ENCODE measurements at places on chromosomes 3 and 15.

DNA sequence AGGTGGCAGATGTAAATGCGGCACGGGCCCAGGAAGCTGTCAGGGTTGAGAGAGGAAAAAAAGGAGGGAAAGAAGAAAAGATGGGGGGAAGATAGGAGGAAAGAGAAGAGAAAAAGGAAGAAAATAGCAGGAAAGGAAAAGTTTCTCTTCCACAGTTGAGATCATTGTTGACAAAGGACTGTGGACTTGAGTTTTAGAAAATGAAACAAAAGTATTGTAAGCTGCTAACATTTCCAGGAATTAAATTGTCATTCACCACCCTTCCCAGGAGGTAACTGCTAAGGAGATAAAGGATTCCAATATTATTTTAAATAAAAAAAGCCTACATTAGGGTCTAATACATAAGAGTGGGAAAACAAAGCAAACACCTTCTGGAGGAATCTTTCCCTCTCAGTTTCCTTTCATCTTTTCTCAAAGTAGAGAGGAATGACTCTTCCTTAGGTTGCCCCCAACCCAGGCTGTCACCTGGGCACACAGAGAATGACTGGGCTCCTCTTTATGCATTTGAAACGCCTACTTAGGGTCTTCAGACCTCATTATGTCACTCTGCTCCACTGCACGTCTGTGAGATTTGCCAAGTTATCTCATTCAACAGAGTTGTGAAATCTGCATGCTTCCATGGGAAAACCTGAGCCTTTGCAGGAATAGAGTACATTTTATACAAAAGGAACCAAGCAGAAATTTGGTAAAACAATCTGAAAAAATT, 194.0 kb downstream of the TNIK start:
- no peak for DNase-seq

DNA sequence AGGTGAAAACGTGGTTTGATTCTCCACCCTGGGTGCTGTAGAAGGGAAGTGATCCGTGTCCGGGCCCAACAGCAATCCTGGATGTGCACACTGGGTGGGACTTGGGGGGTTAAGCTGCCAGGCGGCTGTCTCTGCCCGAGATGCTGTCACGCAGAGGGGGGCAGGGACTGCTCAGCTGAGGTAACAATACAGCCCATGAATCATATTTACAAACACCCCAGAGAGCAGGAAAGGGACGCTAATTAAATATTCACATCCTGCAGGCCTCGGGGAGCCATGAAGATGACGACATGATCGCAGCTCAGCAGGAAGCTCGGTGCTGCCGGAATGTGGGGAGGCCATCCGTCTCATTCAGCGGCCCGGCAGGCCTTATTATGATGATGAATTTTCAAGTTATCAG, 17.9 kb upstream of the CRABP1 start:
- DNase-seq = no peak

DNA sequence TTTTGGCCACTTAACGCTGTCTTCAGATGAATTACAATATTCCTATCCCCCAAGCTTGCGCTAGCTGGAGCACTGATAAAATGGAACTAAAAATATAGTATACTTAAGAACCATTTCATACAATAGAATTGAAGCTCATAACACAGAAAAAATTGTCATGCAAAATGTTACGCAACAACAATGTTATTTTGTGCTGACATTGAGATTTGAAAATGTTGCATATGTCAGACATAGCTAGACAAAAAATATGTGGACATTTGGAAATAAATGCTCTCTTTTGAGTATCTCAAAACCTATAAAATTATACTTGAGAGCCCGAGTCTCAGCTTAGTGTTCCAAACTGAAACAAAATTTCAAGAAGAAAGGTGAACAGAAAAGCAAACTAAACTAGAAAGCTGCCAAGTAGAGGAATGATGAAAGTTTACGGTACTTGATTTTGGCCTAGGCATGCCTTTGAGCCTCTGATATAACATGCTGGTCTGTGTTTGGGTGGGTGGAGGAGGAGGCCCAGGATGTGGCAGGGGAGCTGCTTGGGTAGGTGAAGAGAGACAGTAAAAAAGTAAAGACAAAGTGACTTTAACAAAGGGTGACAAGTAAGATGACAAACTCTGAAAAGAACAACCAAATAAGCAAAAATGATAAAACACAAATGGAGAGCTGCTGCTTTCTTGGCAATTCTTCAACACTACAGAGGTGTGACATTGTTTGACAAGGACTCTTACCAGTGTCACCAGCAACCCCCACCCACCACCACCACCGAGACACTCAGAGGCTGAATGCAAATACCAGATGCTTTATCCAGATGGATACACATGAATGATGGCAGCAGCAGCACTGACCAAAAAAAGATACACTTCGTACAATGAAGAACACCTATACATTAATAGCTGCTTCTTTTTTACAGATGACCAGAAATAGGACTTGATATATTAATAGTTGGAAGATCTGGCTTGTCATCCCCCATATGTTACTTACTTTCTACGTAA, 129.3 kb upstream of the FEZF2 start:
- no peak for DNase-seq

- DNase-seq = no peak
Measured at GRCh38 chr3:141498598-141499223, 11.9 kb downstream of the RASA2 start.

- no peak for DNase-seq
Measured at GRCh38 chr15:95175914-95176658, 944.7 kb downstream of the MCTP2 start.

GRCh38 chr3:147458995-147459704, 50.0 kb downstream of the ZIC1 start:
- DNase-seq = no peak

DNA sequence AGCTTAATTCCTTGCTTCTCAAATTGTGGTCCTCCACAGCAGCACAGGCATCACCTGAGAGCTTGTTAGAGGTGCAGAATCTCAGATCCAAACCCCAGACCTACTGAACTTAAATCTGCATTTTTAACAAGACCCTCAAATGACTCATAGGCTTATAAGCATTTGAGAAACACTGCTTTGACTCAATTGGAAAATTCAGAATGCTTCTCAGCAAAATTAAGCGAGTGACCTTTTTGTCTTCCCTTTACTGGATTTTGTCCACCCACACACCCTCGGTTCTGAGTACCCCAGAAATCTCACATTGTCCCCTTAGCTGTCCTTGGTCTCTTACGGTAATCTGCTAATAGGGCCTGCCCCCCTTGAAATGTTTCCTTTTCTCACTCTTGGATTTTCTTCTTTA, 17.9 kb downstream of the CD80 start:
- no peak for DNase-seq

GRCh38 chr3:45958321-45958791, 15.1 kb downstream of the CXCR6 start:
- no peak for DNase-seq

DNA sequence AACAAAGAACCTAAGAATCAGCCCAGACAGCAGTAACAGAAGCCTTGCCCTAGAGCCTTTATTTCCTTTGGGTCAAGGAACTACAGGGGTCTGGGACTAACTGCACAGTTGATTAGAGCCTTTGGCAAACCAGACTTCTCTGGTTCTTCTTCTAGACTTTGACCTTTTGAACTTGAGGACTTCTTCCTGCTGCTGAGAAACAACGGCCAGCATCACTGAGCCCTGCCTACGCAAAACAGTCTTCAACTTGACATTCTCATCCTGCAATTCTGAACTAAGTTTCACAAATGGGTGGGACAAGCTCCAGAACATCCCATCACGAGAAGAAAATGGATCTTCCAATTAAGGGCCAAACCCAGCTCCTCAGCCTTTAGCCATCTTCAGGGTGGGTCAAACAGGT, 31.4 kb downstream of the CMTM6 start:
- no peak for DNase-seq

DNA sequence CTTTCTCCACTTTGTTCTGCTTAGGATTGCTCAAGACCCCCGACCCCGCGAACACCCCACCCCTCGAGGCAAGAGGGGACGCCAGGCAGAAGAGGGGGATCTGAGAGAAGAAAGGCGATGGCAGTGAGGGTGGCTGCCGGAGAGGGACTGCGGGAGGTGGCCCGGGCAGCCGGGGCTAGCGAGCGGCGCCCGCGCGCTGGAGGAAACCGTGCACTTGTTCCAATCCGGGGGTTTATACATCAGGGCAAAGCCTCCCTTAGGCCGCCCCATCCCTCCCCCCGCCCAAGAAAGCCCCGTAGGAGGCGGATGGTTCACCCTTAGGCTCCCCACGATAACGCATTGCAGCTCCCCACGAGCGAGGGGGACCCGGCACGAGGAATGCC, 475 bp downstream of the ERC2 start:
- DNase-seq = no peak

DNA sequence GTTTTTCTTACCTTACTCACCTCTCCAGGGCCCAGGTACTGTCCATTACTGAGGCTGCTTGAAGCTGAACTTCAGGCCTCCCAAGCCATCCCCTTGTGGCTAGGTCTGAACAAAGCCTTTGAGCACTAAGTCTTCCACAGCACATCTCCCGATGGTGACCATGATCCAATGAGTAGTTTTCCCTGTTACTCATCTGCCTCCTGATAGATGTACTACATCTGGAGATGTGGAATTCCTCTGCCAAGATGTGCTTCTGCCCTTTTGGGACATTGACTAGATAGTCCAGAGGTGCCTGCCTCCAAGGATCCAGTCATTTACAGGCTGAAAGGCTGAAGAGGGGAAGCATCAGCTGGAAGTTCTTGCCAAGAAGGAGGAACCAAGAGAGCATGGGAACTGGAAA, 28.9 kb upstream of the SLC35G2 start:
- DNase-seq = no peak

- no peak for DNase-seq
Measured at GRCh38 chr3:13289771-13290285, 130.3 kb downstream of the NUP210 start.

- DNase-seq = no peak
Measured at GRCh38 chr15:54990793-54991192, 205.9 kb downstream of the RSL24D1 start.

GRCh38 chr3:127441764-127442163, 148.8 kb downstream of the TPRA1 start:
- no peak for DNase-seq

DNA sequence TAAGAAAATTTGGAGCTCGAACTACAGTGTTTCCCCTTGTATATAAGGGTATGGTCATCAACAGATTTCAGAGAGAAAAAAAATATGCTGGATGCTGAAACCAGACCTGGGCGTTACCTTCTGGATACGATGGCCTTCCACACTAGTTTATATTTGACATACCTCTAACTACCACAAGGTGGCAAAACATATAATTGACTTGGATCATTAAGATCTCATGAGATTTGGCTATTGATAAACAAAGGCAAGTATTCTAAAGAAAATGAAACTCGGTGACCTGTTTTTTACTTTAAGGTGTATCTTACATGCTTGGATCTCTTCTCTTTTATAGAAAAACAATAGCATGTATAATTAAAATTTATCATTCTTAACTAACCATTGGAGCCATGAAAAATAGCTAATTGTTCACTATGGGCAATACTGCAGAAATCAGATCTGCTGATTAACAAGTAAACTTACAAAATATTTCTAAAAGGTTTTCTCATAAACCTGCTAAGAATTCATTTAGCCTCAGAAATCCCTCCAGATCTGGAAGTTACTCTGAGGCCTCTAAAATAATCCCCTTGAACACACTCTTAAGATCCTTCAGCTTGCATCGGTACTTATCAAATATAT, 300.6 kb upstream of the KCNH8 start:
- no peak for DNase-seq

- DNase-seq = no peak
Measured at GRCh38 chr15:83512459-83512858, 65.3 kb downstream of the SH3GL3 start.

DNA sequence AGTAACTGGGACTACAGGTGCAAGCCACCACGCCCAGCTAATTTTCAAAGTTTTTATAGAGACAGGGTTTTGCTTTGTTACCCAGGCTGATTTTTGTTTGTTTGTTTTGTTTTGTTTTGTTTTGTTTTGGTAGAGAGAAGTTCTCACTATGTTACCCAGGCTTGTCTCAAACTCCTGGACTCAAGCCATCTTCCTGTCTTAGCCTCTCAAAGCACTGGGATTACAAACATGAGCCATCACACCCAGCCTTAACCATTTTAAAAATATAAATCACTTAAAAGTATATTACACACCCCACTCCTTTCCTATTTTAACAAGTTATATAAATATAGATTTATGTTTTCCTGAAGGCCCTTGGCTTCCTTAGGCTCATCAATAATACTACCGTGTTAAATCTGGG, 6.5 kb upstream of the DYNC1LI1 start:
- no peak for DNase-seq

- no peak for DNase-seq
Measured at GRCh38 chr3:193971261-193971751, 164.6 kb upstream of the HES1 start.

GRCh38 chr15:57462381-57462780, 86.1 kb downstream of the CGNL1 start:
- DNase-seq = no peak

DNA sequence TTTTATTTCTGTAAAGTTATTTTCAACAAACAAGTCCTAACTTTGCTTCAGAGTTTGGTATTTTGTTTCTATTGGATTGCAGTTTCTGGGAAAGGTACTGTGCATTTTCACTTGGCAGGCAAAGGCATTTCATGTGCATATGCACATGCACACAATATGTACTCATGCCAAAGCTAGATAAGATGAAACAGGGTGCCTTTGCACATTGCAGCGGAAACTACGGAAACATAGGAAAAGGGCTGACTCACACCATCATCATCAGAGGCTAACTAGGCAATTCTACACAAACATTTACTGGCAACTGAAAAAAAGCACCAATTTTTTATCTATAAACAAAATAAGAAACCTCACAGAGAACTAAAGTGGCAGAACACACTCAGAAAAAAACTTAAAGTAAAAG, 550.6 kb upstream of the NECTIN3 start:
- peak; percentile 17 for DNase-seq

- no peak for DNase-seq
Measured at GRCh38 chr3:72143966-72144717, 359.2 kb upstream of the PROK2 start.

DNA sequence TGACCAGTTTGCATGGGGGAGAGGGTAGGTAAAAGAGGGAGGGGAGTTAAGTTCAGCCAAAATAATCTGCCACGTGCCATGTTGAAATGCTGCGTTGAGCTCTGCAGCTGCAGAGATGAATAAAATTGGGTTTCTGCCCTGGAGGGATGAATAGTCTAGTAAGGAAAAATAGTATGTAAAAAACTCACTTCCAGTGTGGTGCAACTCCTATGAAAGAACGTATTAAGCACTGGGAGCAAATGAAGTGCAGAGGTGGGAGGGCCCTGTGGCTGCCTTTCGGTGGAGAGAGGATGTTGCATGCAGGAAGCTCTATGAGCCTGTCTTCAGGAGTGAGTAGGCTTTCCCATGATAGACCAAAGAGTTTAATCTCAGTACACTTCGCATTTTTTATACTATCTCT, 8.6 kb downstream of the CEP63 start:
- DNase-seq = no peak

- no peak for DNase-seq
Measured at GRCh38 chr3:41986561-41986960, 24.7 kb upstream of the ULK4 start.

GRCh38 chr3:108088697-108089096, 2.1 kb downstream of the CD47 start:
- no peak for DNase-seq
